GM19239 (cell line): ENCODE measurements at places on chromosomes 4 and X.

DNA sequence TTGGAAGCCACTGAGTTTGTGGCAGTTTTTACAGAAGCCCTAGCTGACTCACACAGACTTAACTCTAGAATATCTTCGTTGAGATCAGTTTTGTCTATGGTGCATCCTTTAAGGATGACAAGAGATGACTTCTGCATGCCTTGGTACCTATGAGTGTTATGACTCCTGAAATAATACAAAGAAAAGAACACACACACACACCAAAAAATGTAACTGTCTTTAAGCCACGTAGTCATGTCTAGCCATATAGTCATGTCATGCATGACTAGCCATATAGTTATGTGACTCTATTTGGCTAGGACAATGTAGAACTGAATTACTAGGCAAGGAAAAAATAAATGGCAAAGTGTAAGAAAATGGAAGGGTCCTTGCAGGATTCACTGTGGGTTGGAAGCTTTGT is 447.8 kb downstream of the NLGN4X start:
- no peak for DNase-seq

- no peak for DNase-seq
Observed at GRCh38 chr4:48436318-48436717, 46.8 kb upstream of the SLC10A4 start.

- no peak for DNase-seq
Observed at GRCh38 chr4:185554365-185555126, 19.2 kb upstream of the PDLIM3 start.

DNA sequence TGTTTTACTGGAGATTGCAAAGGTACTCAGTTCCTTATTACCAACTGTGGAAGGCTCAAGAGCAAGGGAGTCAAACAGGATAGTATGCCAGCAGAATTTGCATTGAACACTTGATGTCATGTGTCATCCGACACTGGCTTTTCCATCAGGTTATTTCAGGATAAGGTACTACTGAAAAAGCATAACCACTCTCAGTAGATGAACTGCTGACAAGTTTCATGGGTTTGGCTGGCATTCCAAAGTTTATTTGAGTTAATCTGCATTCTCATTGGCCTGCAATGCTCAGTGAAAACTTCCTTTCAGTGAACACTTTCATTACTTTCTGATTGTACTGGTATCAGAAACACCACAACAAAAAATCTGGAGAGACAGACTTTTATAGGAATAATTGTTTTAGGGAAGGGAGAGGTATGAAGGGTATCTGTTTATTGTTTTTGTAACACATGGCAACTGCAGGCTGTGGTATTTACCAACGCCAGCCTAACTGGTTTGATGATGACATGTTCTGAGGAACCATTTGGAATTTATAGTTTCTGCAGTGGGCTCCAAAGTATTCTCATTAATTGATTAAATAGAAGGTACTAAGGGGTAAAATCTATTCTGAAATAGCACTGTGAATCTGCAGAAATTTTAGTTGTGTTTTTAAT is 345.7 kb upstream of the NR3C2 start:
- DNase-seq: no peak

DNA sequence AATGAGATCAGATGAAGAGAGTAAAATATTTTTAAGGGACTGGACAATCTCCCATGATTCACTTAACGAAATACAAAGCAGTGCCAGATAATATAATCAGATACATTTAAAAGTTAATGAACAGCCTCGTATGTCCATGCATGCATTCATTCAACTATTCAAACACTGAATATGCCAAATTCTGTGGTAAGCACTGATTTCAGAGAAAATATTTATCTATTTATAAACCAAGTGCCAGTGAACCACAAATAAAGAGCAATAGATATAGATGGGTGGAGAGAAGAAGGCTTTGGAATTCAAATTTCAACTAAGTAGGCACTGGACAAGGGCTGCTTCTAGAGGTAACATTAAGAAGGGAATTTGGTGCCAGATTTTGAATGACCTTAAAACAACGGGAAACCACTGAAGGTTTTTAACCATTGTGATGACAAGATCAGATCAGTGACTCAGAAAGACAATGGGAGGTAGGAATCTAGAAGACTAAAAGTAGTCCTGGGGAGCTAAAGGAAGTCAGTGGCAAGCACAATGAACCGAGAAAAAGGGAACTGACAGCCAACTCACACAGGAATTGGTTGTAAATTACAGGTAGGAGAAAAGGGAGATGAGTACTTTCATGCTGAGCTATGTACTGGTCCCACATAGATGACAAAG is 14.2 kb downstream of the ELOVL6 start:
- DNase-seq: no peak

DNA sequence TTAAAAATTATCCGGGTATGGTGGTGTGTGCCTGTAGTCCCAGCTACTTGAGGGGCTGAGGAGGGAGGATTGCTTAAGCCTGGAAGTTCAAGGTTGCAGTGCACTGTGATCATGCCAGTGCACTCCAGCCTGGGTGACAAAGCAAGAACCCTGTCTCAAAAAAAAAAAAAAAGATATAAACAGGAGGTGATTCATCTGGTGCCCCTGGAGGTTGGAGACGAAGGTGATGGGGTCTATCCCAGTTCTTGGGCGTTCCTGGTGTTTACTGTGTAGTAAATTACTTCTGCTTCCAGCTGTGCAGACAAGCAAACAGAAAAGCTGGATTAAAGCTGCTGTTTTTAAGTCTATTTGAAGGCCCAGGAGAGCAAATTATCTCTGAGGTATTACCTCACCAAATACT is 19.9 kb downstream of the GPKOW start:
- no peak for DNase-seq

GRCh38 chrX:154037754-154038153 is 18.1 kb upstream of the IRAK1 start:
- no peak for DNase-seq

GRCh38 chrX:80174925-80175574 is 160.5 kb downstream of the TBX22 start:
- DNase-seq: no peak

GRCh38 chrX:56278692-56279091 is 46.5 kb downstream of the KLF8 start:
- DNase-seq: no peak

DNA sequence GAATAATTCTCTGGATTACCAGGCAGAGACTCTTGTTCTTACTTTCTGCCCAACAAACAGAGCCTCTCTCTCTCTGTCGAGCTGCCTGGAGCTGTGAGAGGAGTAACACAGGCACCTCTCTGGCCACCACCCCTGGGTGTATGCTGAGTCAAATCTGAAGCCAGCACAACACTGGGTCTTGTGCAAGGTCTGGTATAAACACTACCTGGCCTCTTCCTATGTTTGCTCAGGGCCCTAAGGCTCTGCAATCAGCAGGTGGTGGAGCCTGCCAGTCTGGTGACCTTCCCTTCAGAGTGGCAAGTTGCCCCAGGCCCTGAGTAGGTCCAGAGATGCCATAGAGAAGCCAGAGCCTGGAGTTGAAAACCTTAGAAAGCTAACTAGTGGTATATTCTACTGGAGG is 139.9 kb downstream of the CPXCR1 start:
- no peak for DNase-seq

DNA sequence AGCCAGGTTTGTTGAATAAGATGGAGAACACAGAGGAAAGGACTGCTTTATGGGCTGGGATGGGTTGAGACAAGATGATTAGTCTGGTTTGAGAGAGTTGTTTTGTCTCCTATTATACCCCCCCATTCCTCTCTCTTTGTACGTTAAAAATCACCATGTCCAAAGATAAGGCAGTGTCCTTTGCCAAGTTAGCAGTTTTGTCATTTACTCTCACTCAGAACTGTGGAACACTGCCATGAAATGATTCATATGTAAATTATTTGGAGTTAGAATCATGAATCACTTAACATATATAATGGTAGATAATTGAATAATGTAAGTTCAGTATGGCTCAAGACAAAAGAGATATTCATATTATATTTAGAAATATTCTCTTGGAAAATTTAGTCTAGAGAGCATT is 151.3 kb downstream of the DCLK2 start:
- DNase-seq: no peak

- no peak for DNase-seq
Observed at GRCh38 chrX:63426519-63426918, 75.4 kb upstream of the SPIN4 start.

DNA sequence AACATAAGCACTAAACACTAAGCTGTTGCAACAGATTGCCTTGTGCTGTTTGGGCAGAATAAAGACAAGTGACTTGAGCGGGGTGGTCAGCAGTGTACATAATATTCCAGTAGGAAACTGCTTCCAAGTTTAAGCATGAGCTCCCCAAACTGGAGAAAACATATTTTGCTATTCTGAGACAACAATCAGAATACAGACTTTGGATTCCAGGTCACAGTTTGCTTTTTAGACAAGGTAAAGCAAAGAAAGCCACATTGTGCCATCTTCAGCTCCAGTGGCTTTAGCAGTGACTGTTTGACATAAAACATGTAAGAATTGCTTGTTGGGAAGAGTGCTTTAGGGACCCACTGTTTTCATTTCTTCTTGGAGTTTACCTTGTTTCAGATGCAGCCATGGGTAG is 136.0 kb downstream of the FNIP2 start:
- DNase-seq: no peak

DNA sequence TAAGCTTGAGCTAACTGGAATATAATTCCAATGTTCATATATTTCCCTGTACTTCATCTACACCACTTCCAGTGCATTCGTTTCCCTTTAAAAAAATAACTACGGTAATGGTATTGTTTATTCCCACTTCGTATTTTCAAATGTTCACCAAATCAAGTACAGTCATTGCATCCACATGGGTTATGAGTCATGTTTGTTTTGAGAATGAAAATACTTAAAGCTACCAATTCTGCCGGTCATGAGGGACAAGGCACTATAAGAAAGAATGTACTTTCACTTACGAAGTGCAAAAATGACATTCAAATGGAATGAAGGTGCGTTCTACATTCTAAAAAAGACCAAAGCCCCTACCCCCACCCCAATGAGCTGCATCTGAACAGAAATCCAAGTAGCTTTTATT is 174.4 kb upstream of the FGF13 start:
- no peak for DNase-seq
